ENCODE measurements at places on chromosomes 13 and 19.

DNA sequence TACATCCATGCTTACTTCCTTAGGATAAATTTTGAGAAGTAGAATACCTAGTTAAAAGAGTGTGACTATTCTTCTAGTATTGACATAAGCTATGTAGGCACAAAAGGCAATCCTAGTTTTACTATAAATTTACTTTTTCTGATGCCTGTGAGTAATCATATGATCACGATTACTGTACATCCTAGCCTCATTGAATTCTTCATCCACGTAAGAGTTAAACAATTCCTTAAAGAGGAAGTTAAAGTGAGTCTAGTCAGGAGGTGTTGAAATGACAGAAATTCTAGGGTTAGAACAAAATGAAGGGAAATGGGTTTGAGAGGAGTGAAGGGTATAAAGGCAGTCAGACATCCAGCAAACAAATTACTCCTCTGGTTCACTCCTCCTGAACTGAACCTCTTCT lies at the start of gene ACOD1:
TSS of gene ACOD1 (plus strand) at position 363 of the 400 bp plus-strand sequence. CDS start 48 bp downstream, outside the sequence.
- DNase-seq: no peak

DNA sequence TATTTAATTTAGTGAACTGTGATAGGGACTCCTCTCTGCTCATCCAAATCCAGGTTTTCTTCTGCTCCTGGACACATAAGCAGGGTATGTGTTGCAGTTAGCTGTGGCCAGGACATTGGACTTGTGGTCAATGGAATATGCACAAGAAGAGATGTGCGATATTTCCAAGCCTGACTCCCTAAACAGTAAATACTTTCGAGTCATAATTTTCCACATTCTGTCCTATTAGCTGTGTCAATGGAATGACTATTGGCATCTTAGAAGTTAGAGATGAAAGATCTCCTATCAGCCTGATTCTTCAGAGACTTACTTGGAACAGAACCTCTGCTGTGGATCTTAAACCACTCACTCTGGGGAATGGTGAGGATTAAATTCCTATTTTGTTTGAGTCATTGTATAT lies 771.0 kb downstream of the EFNB2 start:
- DNase-seq: no peak

DNA sequence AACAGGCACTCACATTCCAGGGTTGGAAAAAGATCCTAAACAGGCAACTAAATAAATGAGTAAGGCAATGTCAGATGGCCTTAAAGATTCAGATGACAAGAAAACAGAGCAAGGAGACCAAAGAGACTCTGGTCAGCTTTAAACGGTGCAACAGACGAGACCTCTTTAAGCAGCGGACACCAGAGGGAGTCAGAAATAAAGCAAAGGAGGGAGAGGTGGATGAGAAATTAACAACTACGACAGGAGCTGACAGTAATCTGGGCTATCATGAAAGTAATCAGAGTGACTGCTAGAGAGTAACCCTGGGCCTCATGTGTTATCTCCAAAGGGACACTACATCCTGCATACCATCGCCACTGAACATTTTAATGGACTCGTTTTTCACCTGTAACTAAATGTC lies 1.1 kb downstream of the ZNF550 start:
- no peak for DNase-seq

GRCh38 chr13:76038920-76039716 lies 403.0 kb downstream of the LMO7 start:
- DNase-seq: no peak

DNA sequence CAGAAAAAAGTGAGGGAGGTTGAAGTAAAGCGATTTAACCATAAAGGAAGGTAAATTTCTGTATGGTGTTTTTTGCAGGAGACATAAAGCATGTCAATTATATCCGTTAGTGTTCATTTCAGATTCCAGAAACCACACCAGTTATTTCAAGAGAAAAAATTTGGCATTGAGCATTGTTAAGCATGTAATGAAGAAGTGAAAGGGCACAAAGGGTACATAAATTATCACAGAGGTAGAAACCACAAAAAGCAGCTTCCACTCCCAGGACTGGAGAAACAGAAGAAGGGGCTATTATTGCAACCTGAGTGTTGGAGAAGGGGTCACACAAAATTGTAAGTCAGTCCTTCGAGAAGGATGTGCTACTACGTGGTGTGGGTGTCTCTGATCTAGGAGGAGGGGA lies 72.2 kb upstream of the DACH1 start:
- DNase-seq: no peak

DNA sequence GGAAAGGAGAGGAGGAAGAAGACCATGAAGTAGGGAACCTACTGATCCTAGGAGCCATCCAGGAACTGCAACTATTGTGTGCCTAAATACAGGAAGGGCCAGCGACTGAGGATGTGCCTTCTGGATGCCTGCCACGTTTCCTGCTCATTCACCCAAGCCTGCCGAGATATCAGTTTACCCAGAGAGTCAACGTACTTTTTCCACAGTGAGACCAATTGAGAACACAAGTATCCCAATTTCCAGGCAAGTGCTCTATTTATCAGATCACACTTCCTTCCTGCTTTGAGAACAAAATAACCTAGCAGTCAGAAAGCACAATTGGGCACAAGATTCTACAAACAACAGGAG lies 122.4 kb downstream of the AKAP11 start:
- DNase-seq: no peak

DNA sequence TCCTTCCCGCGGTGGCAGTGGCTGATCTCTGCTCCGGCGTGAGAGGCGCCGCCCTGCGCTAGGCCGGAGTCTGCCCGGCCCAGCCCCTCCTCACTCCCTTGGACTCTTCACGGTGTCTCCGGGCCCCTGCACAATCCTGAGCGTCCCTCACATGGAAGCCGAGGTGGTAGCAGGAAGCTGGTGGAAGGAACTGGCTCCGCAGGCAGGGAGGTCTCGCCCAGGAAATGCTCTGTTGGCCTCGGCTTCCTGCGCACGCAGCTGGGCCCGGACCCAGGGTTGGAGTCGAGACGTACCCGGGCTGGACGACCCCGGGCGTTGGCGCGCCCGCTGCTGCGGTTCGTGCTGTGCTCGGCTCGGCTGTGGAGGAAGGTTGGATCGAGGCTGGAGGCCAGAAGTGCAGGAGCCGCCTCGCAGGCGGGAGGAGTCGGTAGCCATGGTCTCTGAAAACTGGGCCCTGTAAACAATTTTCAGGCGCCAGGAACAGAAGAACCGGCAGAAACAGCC lies 46.3 kb downstream of the ZNF724 start:
- no peak for DNase-seq

- no peak for DNase-seq
Measured at GRCh38 chr13:41049480-41050440, 11.5 kb upstream of the WBP4 start.

DNA sequence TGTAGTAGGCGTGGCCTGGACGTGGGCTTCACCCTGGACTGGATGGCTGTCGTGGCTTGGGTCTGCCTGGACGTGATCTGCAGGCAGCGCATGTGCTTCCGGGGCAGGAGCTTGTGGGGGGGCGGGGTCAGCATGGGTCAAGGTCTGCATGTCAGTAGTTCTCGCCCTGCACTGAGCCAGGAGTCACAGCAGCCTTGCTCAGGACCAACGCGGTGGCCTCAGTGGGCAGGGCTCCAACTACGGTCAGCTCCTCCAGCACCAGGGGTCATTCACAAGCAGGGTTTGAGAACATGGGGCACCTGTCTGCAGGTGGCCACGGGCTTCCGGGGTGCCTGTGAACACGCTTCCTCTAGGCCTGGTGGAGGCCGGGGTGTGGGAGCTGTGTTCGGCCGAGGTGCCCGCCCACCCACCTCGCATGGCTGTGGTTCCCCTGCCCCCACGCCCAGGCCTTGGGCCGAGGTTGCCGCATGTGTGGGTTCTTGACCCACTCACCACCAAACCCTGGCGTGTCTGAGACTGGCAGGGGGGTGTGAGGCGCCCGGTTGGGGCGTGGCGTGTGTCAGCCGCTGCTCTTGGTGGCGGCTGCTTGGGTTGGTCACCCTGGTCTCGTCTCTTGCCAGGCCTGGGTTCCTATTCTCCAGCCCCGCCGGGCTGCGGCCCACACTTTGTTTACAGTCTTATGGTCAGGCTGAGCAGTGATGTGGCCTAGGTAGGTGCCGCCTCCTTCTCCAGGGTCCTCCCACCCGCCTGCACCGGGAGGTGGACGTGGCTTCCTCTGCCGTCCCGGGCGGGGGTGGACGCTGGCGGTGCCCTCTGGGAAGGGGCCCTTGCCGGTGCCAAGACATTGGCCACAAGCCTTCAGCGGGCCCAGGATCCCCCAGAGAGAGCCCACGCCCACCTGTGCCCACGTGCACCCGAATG lies 4.8 kb upstream of the RPS15 start:
- no peak for DNase-seq

- no peak for DNase-seq
Measured at GRCh38 chr13:78785764-78786163, 126.8 kb upstream of the OBI1 start.

DNA sequence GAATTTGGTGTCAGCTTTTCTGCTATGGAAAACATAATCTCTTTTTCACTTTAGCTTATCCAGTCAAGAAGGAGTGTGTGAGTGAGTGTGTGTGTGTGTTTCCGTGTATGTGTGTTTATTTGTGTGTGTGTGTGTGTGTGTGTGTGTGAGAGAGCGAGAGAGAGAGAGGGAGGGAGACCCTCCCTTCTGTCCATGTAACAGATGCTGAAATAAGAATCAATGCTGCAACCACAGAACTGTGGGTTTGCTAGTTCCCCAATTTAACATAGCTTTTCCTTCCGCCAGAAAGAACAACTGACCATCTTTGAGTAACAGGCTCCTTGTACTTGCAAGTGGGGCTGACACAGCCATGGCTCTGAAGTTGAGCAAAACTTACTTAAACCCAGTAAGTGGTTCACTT lies 5.2 kb downstream of the LCP1 start:
- DNase-seq: no peak

DNA sequence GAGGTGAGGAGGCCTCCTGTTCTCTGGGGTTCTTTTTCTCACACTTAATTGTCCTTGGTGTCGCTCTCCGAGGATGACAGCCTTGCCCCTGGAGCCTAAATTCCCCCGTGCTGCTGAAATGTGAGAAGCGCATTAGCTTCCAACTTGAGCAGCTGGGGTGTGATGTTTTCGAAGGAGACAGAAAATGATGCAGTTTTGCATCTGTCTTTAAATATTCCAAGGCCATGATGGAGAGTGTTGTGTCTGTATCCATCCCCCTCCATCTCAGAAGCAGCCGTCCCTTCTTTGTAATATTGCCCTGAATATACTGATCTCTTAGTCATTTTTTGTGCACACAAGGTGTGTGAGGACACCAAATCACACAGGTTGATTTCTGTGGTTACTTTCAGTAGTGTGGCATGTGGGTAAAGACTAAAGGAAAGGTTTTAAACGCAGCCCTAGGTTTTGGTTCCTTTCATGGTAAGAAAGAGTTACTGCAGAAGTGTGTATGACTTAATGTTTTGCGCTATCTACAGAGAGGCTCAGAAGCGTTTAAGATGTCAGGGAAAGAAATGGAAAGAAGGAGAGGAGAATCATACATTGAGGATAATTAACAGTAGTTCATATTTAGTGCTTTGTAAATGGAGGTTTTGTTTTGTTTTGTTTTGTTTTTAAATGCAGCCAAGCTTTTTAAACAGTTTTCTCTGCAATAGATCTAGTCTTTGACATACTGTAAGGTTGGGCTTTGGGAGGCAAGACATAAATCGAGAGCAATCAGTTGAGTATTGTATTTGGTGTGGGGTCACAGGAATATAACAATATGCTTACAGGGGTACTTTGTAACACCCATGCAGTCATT lies 1.6 kb downstream of the NBEA start:
- DNase-seq: no peak

DNA sequence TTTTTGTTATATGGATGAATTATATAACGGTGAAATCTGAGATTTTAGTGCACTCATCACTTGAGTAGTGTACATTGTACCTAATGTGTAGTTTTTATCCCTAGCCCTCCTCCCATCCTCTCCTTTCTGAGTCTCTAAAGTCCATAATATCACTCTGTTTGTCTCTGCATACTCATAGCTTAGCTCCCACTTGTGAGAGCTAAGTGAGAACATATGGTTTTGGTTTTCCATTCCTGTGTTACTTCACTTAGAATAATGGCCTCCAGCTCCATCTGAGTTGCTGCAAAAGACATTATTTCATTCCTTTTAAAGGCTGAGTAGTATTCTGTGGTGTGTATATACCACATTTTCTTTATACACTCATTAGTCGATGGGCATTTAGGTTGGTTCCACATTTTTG lies 94.0 kb downstream of the SLC10A2 start:
- no peak for DNase-seq

DNA sequence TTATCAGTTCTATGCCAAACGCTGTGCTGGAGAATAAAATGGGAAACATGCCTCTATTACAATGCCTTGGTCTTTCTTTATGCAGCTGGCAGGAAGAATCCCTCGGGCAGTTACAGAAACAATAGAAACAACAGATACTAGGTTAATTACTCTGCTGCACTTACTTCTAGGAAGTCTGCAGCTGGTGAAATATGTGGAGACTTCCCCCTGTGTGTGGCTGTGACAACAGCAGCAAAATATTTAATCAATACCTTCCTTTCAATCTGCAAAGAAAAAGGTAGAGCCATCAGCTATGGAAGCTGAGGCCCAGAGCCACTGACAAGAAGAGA lies 9.9 kb downstream of the STOML3 start:
- no peak for DNase-seq

- no peak for DNase-seq
Measured at GRCh38 chr13:47397739-47398138, 500.9 kb upstream of the HTR2A start.

DNA sequence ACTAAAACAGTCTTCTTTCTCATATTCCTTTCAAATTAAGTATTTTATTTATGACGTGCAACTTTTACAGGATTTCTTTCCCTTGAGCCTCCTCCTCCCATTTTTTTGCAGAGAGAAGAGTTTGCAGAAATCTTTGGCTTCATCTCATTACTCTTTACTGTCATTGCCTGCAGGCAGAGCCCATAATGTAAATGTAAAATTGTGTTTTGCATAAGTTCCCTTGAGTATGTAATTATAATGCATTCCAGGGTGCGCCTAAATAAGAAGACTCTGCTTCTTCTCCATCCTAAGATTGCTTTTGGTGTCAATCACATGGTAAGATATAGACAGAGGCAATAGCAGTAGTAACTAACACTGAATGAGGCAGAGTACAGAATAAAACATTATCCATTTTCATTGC lies 23.0 kb downstream of the MIR17HG start:
- DNase-seq: no peak

DNA sequence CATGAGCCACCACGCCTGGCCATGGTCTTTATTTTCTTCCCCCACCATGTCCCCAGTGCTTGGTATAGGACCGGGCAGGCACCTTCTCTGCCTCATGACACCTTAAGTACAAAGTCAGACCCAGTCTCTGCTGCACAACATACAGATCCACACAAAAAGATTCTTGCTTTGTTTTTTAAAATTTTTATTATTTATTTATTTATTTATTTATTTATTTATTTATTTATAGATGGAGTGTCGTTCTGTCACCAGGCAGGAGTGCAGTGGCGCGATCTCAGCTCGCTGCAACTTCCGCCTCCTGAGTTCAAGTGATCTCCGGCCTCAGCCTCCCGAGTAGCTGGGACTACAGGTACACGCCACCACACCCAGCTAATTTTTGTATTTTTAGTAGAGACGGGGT lies 2.5 kb upstream of the NFIX start:
- DNase-seq: no peak
